CD4-positive, alpha-beta T cell treated with Interleukin-17A for 4 hours (primary cell): ENCODE measurements at places on chromosomes 5 and 9.

DNA sequence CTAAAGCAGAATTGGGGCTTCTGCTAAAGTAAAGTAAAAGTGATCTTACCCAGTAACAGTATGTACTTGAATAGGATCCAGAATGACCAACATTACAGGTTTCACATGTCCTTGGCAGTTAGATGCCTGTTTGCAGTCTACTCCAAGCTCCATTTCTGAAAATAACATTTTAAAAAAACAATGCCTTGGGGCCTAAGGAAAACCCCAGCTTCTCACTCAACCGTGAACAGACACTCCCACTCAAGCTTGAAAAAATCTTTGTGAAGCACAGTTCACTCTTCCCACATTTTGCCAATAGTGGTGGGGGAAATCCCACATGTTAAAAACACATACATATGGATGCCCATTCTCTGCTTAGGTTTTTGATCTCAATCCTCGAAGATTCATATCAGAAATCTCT lies 304.1 kb downstream of the ARRDC3 start:
- DNase-seq = no peak

GRCh38 chr5:81424728-81425127 lies 30.8 kb upstream of the ACOT12 start:
- DNase-seq = no peak

GRCh38 chr5:36717131-36717695 lies 110.8 kb downstream of the SLC1A3 start:
- no peak for DNase-seq

GRCh38 chr5:151351671-151352070 lies 4.3 kb upstream of the SLC36A2 start:
- no peak for DNase-seq

DNA sequence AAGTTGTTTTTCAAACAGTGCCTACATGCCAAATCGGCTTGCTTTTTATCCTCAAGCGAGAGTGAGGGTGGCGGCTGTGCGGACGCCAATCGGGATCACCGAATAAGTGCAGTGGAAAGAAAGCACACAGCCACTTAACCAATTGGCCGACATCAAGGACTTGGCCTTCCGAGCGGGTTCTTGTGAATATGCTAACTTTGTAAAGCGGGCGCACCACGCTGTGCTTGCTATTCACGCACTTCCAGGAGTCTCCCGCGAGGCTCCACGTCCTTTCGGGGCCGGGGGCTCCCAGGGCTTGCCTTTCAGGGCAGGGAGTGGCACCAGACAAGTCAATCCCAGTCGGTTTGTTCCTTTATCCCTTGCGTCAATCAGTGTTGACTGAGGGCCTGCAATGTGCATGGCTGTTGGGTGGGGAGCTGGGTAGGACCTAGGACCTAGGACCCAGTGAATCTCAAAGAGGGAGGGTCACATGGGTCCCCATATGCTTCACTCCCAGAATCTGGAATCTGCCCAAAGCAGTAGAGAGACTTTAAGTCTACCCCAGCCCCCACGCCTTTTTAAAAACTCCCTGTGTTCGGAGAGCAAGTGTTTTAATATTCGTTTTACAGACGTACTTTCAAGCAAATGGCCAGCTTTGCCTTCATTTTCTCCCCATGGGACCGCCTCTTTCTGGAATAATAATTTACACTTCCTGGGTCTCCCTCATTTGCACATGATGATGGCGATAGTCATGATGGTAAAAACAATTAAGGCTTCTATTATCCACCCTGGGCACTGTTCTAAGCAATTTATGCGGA lies 2.0 kb upstream of the GCNT4 start:
- no peak for DNase-seq
